Kidney tubule cell (primary cell): ENCODE measurements at places on chromosomes 5 and 9.

DNA sequence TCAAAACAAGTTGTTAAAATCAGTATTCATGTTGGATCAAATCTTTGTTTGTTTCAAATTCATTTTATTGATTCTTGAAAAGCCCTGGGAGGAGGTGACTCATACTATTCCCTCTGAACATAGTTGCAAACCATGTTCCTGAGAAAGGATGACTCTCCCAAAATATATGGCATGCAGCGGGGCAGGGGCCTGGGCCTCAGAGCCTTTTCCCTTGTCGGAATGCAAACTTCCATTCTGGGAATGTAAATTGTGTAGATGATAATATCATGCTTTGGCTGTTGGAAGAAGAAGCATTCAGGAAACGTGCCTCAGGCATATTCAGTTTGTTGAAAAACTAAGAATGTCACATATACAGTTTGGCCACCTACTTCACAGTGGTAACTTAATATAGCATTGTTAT lies 242.0 kb downstream of the AUH start:
- peak; percentile 25 for DNase-seq

DNA sequence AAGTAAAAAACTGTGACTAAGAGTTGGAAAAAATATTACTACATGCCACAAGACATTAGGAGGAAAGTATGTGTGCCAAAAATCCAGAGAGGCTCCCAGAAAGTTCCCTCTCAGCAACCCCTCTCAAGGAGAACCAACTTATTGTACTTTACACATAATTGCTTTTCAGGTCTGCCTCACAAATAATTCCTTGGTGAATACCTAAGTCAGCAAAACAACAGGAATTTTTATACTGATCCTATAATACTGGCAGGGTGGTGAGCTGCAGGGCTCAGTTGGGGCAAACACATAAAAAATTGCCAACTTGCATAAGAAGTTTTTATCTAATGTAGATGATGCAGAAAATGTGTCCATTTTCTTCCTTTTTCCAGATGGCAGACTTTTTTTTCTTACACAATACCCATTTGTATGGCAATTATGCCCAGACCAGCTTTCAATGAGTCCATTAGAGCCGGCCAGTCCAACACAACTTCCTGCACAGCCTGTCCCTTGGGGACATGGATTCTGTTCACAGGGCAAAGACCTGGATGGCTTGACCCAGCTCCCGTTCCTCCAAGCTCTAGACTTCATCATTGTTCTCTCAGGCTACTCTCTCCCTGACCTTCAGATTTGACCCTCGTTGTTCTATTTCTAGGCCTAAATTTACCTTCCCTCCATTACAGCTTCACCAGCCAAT lies 31.3 kb downstream of the MARCHF3 start:
- no peak for DNase-seq

- DNase-seq, result no peak
Observed at GRCh38 chr5:81187885-81188284, 45.2 kb upstream of the CKMT2 start.

- no peak for DNase-seq
Observed at GRCh38 chr5:168842571-168843205, 263.5 kb upstream of the PANK3 start.

DNA sequence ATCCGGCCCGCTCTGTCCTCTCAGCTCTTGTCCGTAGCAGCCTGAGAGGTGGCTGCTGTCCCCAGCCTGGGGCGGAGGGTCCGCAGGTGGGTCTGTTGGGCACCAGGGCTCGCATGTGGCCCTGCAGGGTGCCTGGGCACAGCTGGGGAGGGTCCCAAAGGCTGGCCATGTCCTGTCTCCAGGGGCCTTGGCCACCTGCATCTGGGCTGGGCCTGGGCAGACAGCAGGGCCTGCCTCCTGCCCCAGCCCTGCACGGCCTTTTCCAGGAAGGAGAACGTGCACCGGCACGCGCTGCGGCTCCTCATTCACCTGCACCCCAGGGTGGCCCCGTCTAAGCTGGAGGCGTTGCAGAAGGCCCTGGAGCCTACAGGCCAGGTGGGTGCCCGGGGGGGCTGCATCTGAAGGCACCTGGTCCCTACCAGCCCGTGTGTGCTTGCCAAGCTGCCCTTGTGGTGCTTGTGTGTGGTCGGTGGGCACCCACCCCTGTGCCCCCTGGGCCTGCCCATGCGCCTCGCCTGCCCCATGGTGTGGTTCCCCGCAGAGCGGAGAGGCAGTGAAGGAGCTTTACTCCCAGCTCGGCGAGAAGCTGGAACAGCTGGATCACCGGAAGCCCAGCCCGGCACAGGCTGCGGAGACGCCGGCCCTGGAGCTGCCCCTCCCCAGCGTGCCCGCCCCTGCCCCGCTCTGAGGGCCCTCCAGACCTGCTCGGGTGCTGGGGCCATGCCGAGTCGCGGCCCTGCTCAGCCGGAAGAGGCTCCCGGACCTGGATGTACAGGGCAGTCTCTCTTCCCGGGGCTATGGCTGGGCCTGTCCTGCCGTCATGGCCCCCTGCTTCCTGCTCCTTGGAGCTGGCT lies 5.1 kb upstream of the TOR4A start:
- no peak for DNase-seq

GRCh38 chr5:62152394-62153087 lies 153.5 kb upstream of the KIF2A start:
- peak; percentile 60 for DNase-seq

- no peak for DNase-seq
Observed at GRCh38 chr9:2605246-2605645, 16.3 kb upstream of the VLDLR start.

GRCh38 chr9:4146293-4146692 lies 153.6 kb downstream of the GLIS3 start:
- DNase-seq, result peak; percentile 88
